Upper lobe of right lung (tissue), 1 donor: ENCODE measurements at places on chromosomes 7 and 10. TPM values are rescaled to one million over a fixed set of nuclear protein-coding genes. Genes with fewer than 3 reads are reported as not detected.

Gene SLC26A3
- total RNA-seq, result not detected

Gene WNT2
- total RNA-seq, result 12.9 TPM

DNA sequence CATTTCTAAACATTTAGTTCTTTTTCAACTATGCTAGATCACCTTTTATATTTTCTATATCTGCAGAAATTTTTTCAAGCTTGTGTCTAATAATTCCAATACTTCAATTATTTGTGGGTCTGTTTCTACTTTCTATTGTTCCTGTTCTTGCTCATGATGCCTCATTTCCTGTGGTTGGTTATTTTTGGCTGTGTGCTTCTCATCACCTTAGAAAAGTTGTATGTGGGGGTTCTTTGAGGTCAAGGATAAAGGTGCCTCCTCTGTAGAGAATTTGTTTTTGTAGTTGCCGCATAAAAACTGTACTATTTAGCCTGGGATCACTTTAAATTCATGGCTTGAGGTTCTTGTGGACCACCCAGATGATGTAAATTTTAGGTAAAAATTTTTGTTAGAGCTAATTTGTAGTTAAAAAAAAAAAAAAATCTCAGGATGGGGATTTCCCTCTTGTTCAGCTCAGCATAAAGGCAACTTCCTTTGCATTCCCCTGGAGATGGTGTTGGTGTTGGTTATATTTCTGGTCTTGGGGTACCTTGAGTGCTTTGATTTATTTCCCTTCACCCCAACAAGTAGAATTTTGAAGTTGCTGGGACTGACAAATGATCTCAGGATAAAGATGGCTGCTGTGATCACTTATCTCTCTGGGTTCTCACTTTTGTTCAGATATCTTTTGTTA, 27.0 kb upstream of the JAZF1 start:
- no peak for DNase-seq
- no peaks in the 10 kb centered on the region for H3K4me1 ChIP-seq
- no peaks in the 10 kb centered on the region for H3K27me3 ChIP-seq
- no peak overlapping the region for H3K27ac ChIP-seq
- no peak overlapping the region for H3K4me3 ChIP-seq
- no peaks in the 10 kb centered on the region for H3K36me3 ChIP-seq

Gene CREB5
- 8.9 TPM for total RNA-seq

DNA sequence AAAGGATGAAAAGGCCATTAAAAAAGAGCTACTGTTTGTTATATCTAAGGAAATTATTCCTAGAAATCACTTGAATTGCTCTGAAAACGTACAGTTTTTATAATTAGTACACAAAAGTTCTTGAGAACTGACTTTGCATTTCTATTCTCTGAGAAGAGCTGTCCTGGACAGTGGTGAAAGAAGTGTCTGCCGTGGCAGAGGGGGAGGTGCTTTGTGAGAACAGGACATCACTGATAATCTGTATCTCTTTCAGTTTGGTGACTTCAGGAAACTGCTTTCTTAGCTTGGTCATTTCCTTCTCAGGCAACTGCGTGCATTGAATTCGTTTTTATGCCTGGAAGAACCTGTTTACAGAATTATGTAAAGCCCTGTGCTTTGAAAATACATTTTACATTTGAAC, 52.1 kb downstream of the POLL start:
- no peaks in the 10 kb centered on the region for H3K4me1 ChIP-seq
- peaks cover 14% of the 10 kb centered on the region for H3K36me3 ChIP-seq
- no peak for DNase-seq
- H3K4me3 ChIP-seq, result no peak overlapping the region
- no peaks in the 10 kb centered on the region for H3K27me3 ChIP-seq

- H3K36me3 ChIP-seq, result no peaks in the 10 kb centered on the region
- DNase-seq, result no peak
- no peaks in the 10 kb centered on the region for H3K27me3 ChIP-seq
- H3K4me1 ChIP-seq, result no peaks in the 10 kb centered on the region
- no peak overlapping the region for H3K27ac ChIP-seq
These were observed 94.7 kb upstream of the FERD3L start for GRCh38 chr7:19239951-19240350.

- no peaks in the 10 kb centered on the region for H3K27me3 ChIP-seq
- peak overlapping the region; percentile 17 for H3K4me3 ChIP-seq
- DNase-seq, result no peak
- H3K36me3 ChIP-seq, result no peaks in the 10 kb centered on the region
- no peaks in the 10 kb centered on the region for H3K4me1 ChIP-seq
- H3K27ac ChIP-seq, result peak overlapping the region; percentile 61
These were observed 31.3 kb downstream of the KIAA1217 start for GRCh38 chr10:24240041-24240751.

GRCh38 chr7:35261041-35261440, 7.1 kb upstream of the TBX20 start:
- DNase-seq, result no peak
- H3K27ac ChIP-seq, result no peak overlapping the region
- H3K4me1 ChIP-seq, result no peaks in the 10 kb centered on the region
- no peak overlapping the region for H3K4me3 ChIP-seq
- H3K36me3 ChIP-seq, result no peaks in the 10 kb centered on the region

DNA sequence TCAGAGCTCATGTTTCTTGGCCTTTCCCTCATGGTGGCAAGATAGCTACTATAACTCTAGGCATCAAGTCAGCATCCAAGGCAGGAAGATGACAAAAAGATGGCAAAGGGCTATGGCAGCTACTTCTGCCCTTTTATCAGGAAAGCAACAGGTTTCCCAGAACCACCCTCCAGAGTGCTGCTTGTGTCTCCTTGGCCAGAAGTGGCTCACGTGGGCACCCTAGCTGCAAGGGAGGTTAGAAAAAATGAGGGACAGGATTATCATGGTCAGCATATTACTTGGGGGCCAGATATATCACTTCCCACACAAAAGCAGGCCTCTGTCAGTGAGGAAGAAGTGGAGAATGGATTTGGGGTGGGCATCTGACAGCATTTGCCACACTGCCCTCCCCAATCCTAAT, 24.3 kb upstream of the C10orf105 start:
- H3K36me3 ChIP-seq, result no peaks in the 10 kb centered on the region
- peaks cover 40% of the 10 kb centered on the region for H3K4me1 ChIP-seq
- no peaks in the 10 kb centered on the region for H3K27me3 ChIP-seq
- no peak overlapping the region for H3K4me3 ChIP-seq
- no peak for DNase-seq
- no peak overlapping the region for H3K27ac ChIP-seq
